ENCODE measurements at places on chromosomes 1 and 21.
A peak's percentile ranks its signal among the peaks of the same experiment; 100 is the strongest.

- no peak for DNase-seq
Measured at GRCh38 chr1:41160498-41161110, 81.5 kb downstream of the SCMH1 start.

GRCh38 chr1:156436141-156437036 lies 64.2 kb downstream of the MEF2D start:
- no peak for DNase-seq

GRCh38 chr1:3352299-3352951 lies 102.0 kb upstream of the ARHGEF16 start:
- DNase-seq: peak; percentile 27

DNA sequence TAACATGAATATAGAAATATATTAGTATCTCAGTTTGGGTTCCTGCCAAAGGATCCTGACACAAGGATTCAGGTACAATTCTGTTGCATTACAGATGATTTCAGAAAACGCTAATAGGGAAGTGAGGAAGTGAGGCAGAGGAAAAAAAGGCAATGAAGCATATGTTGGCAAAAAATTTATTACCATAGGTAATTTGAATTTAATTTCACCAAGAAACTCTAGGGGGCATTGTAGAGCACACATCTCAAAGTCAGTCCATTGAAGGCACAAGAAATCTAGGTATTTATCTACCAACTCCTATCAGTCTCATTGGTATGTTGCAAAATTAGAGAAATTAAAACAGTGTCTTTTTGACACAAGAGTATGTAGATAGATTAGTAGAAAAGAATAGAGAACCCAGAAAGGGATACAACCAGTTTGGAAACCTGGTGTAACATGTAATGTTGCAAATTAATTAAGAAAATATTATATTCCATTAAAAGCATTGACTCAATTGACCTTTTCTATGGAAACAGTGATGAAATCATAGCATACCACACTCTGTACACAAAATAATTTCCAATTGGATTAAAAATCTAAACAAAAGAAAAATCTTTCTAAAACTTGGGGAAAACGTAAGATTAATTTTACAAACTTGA lies 104.9 kb upstream of the SNX7 start:
- no peak for DNase-seq

- DNase-seq: no peak
Measured at GRCh38 chr1:1046767-1047166, 26.8 kb downstream of the AGRN start.

DNA sequence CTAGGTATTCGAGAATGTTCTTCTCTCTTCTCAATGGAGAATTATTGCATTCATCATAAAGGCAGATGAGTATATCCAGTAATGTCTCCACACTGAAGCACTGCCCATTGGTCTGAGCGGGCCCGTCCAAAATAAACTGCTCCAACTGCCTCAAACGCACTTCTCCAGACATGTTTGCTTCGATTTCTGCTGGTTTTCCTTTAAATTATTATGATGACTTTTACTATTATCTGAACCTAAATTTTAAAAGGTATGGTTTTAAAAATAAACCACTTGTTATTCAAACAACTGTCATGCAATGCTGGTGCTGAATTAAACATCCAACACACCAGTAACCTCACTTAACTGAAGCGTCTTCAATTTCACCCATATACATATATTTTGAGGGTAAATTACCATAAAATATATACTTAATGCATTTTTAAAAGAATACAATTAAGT lies 1.3 kb downstream of the CDC42BPA start:
- DNase-seq: no peak

- no peak for DNase-seq
Measured at GRCh38 chr1:149843431-149844041, 55.8 kb upstream of the BOLA1 start.

GRCh38 chr1:1782399-1783221 lies 4.3 kb upstream of the NADK start:
- no peak for DNase-seq

GRCh38 chr1:180778782-180779398 lies 133.8 kb upstream of the KIAA1614 start:
- DNase-seq: no peak

DNA sequence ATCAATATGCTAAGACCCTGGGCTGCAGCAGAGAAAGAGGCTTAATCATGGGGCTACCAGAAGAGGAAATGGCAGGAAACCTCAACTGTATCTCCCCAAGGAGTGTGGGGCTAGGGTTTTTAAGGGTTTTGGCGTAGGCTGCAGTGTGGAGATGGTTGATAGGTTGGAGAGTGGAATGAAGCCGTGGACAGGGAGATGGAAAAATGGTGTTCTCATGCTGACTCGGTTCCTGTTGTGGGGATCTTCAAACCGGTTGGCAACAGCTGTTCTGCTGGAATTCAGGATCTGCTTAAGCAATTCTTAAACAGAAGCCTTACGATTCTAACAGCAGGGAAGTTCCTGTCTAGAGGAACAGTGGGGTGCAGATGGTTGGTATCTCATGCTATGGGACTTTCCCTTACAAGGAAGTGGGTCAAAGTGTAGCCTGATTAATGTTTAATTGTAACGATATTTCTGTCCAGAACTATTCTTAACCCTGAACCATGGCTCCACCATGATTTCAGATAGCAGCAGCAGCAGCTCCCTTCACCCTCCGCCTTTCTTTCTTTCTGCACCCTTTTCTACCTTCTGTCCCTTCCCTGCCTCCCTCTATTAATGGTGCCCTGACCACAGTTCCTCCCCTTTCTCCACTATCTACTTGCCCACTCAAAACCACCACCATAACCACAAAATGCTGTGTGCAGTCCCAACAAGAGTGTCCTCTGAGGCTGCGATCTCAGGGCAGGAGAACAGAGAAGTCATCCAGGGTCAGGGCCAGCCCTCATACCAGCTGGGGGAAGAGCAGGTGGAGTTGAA lies 30.8 kb downstream of the RSPH1 start:
- DNase-seq: peak; percentile 21

DNA sequence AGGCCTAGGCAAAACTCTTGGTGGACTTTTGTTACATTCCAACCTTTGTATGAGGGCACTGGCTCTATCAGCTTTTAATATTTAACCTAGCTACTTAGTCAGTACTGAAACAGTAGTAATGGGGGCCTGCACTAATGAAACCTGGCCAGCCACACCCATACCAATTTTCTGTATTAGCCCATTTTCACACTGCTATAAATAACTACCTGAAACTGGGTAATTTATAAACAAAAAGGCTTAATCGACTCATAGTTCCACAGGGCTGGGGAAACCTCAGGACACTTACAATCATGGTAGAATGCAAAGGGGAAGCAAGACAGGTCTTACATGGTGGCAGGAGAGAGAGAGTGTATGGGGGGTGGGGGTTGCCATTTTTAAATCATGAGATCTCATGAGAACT lies 245.7 kb upstream of the RGS18 start:
- DNase-seq: no peak

- no peak for DNase-seq
Measured at GRCh38 chr1:206971029-206971655, 882 bp upstream of the FCAMR start.

- DNase-seq: peak; percentile 21
Measured at GRCh38 chr1:159869173-159869572, 6.7 kb upstream of the VSIG8 start.

DNA sequence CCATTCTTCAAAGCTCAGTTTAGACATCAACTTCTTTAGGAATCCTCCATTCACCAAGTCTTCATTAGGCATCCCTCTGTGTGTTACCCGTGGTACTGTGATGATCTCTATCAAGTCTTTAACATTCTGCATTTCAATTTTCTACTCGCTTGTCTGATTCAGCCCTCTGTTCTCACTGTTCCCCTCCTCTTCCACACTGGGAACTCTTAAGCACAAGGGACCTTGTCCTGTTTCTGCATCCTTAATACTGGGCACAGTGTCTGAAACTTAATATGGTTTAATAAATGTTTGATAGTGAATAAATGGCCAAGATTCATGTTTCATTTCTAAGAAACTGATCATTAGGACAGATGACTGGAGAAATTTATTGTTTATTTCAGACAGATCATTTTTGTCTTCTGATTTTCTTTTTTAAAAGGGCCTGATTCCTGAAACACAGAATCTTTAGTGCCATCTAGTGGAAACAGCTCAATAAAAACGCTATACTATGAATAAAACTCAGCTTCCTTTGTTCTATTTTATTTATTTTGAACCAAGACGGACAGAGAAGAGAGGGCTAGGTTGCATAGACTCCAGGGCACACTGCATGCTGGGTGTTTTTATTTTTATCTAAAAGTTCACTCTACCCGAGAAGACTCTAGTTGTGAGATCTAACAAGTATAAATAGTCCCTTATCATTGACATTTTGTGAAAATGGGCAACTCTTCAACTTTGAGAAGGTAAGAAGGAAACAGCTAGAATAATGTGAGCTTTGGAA lies 7.0 kb upstream of the TRIM45 start:
- no peak for DNase-seq

GRCh38 chr1:215393476-215393875 lies 173.6 kb upstream of the KCTD3 start:
- DNase-seq: no peak

DNA sequence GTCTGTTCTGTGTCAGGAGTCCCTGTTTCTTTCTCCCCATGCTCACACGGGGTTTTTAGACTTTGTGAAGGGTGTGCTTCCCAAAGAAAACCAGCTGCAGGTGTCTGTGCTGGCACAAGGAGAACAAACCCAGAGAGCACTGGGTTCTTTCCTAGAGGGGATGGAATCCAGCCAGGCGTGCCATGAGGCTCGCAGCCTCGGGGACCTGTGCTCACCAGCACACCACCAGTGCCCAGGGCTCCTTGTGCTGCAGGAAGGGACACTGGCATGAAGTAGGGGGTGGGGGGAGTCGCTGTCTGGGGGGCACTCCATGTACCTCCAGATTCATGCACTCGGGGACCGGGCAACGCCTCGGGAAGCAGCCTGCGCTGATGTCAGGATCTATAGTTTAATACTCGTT lies 57.9 kb downstream of the AGPAT3 start:
- no peak for DNase-seq

GRCh38 chr1:154888757-154889156 lies 18.7 kb upstream of the KCNN3 start:
- DNase-seq: no peak

GRCh38 chr1:43269627-43270375 lies at the start of gene TMEM125:
TSS of gene TMEM125 (plus strand) at chr1:43269983. CDS start at chr1:43272723, 2,740 bp downstream.
- DNase-seq: no peak

GRCh38 chr1:223413216-223413615 lies 20.0 kb downstream of the CCDC185 start:
- no peak for DNase-seq

- no peak for DNase-seq
Measured at GRCh38 chr1:81703756-81704463, 96.8 kb upstream of the ADGRL2 start.
